ENCODE measurements at places on chromosomes 2 and 18. TPM values are rescaled to one million over a fixed set of nuclear protein-coding genes. Genes with fewer than 3 reads are reported as not detected.

Gene DES
- 19.8 TPM for polyA plus RNA-seq

Gene CPO
- 0.12 TPM for polyA plus RNA-seq

Gene COLEC12
- polyA plus RNA-seq = 10.9 TPM

Gene APCDD1
- not detected for polyA plus RNA-seq

Gene HADHB
- polyA plus RNA-seq = 129 TPM

Gene CTAGE1
- 0.05 TPM for polyA plus RNA-seq

Gene CYTIP
- not detected for polyA plus RNA-seq

Gene SERPINB5
- not detected for polyA plus RNA-seq

Gene LIMS3
- polyA plus RNA-seq = 3.3 TPM

Gene CABYR
- 9.9 TPM for polyA plus RNA-seq

Gene IL36G
- not detected for polyA plus RNA-seq

Gene RNF25
- polyA plus RNA-seq = 76.3 TPM

Gene COL4A4
- 0.05 TPM for polyA plus RNA-seq

Gene CD8B
- not detected for polyA plus RNA-seq

Gene ADRA2B
- polyA plus RNA-seq = not detected

Gene METTL21A
- polyA plus RNA-seq = 18.1 TPM

Gene CHRNG
- not detected for polyA plus RNA-seq

GRCh38 chr2:187395276-187396015 is 52.6 kb downstream of the CALCRL start:
- DNase-seq = no peak

- DNase-seq = no peak
These were observed 123.1 kb downstream of the CELF4 start for GRCh38 chr18:37442477-37442876.

- DNase-seq = no peak
These were observed 303.2 kb downstream of the MYCN start for GRCh38 chr2:16243411-16243996.

DNA sequence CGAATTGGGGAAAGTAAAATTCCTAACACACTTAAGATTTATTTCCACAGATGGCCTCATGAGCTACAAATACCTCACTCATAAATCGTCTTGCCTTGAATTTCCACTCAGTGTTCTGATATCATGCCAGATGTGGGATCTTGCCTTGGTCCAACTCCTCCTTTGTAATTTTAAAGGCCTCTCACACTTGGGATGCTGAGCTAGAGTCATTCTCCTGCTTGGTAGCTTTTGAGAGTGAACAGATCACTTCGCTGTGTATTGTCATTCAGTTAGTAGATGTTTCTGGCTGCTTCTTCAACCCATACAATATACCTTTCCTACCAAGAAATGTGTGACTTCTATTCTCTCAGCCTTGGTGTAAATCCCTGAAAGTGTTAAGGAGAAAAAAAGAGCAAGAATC is 309.2 kb downstream of the NRXN1 start:
- DNase-seq = no peak

DNA sequence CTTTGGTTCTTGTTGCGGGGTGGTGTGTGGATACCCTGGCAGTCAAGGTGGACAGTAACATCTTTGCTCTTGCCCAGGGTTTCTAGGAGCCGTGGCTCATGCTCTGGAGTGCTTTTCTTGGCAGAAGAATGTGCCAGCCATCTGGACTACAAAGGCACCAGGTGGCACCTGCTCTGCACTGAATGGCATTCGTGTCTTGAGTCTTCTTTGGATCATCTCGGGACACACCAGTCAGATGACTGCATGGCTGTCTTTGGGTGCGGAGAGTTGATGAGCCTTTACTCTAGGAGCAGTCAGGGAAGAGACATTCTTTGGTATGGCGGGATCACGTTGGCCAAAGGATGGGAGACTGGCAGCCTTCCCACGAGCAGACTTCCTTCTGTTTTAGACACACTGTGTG is 104.1 kb upstream of the SEC11C start:
- no peak for DNase-seq

GRCh38 chr2:26347286-26347865 is 787 bp upstream of the ADGRF3 start:
- no peak for DNase-seq

DNA sequence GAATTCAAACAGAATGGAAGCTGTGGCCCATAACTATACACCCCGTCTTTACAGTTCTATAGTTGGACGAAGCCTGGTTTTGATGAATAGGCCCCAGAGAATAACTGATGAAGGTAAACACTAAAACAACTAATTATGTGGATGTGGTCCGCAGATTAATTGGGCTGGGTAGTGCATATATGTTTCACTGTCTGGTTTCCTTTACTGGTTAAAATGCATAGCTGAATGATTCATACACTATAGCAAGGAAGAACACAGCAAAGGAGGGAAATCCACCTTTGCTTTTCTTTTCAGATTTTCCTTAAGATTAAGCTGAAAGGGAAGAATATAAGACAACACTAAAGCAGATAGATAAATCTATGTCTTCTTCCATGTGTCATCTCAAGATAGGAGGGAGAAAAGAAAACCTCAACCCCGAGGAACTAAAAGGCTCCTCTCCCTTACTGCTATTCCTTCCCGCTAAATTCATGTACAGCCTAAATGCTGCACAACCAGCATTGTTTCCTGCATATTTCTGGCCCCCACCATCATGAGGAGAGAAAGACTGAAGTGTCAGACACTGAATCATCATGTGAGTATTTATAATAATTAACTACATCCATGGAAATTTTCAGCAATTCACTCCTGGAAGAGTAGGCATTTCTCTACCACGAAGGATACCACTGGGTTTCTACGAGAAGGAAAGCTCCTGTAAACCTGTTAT is 297.1 kb upstream of the CCDC68 start:
- no peak for DNase-seq

DNA sequence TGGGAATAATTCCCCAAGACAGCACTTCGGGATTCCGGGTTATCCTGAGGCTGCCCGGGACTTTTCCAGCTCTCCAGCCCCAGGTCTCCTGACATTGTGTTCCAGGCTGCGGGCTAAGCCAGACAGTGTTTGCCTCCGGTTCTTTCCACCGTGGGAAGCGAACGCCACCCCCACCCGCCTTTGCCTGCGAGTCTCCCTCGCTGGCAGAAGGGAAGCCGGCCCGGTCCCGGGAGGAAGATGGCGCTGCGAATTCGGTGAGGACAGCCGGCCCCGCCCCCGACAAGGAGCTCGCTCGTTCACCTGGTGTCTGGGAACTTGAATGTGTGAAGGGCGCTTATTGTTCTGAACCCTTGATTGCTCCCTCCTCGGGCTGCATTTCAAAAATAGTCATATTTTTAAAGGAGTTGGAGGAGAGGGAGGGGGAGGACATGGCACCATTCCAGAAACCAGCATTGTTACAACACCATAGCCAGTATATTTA is 2.9 kb downstream of the LRATD1 start:
- DNase-seq = no peak

- DNase-seq = no peak
These were observed 414.4 kb upstream of the ETAA1 start for GRCh38 chr2:66982766-66983165.

GRCh38 chr2:129277585-129277981 is 701.9 kb upstream of the RAB6C start:
- no peak for DNase-seq

DNA sequence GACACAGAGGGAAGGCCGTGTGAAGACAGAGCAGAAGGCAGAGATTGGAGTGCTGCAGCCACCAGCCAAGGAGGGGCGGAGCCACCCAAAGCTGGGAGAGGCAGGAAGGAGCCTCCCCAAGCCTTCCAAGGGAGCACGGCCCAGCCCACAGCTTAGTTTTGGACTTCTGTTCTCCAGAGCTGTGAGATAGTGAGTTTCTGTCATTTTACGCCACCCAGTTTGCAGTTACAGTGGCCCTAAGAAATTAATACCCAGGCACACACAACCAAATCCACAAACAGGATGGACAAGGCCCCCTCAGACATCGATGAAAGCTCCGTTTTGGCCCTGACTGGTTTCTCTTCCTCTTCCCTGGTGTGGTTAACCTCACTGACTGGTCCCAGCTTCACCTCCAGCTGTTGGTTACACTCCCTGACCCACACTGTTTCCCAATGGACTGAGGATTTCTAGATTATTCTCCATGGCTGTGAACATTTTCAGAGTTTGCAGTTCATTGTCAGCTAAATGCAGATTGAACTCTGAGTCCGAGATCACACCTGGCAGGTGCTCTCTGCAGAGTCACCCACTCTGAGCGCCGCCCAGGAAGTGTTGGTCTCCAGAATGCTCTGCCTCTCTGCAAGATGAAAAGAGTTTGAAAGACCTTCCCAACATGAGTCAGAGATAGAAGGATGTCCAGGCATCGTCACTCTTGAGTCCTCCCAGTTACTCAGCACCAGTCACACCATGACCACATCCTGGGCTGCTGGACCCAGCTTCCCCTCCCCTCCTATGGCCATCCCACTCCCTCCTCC is 100.2 kb downstream of the TWIST2 start:
- peak; percentile 60 for DNase-seq

DNA sequence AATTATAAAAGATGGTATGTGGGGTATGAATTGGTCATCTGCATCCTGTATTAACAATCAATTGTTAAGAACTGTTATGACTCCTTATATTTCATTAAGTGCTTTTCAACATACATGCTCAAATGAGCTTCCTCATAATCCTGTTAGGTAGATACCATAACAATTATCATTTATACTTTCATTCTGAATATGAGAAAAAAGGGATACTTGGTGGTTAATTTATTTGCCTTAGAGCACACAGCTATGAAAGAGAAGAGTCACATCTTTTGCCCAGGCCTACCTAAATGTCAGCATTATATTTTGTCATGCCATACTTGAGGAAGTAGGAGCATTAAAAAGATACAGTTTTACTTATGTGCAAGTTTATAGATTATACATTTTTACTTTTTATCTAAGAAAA is 169.6 kb downstream of the TCF4 start:
- DNase-seq = no peak

- DNase-seq = no peak
These were observed 204.9 kb downstream of the PTGR3 start for GRCh38 chr18:75003764-75004690.

GRCh38 chr2:159936471-159936870 is 125.9 kb downstream of the PLA2R1 start:
- no peak for DNase-seq

- DNase-seq = no peak
These were observed 5.3 kb upstream of the CRYBA2 start for GRCh38 chr2:218998414-218999002.

DNA sequence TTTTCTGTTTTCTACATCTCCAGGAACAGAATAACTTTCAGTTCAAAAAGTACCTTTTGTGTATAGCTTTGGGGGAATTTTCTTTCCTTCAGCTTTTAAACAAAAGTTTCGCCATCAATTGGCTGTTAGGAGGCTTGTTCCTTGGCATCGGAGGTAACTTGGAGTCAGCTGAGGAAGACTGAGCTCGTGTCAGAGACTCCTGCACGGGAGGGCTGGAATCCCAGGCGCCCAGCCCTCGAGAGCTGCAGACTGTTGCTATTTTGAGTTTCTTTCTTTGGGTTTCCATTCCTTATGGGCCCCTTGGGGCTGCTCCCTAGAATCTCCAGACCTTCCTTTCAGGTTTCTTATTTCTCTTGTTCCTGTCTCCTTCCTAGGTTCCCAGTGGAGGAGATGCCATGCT is 8.1 kb downstream of the EMILIN2 start:
- DNase-seq = no peak

DNA sequence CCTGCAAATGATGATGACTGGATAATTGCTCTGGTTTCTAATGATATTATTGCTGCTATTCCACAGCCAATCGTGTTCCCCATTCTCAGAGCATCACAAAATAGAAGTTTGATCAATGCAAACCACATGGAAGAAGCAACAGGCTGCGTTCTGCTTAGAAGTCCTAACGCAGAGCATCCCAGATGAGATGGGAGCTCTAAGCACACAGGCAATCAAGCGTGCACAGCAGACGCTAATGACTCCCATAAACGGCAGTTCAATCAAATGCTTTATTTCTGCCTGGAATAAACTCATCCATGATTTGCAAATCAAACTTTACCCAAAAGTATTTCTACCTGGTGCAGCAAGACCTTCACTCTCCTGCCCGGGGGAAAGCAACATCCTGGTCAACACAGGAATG is 304.2 kb downstream of the FBXO15 start:
- DNase-seq = no peak

DNA sequence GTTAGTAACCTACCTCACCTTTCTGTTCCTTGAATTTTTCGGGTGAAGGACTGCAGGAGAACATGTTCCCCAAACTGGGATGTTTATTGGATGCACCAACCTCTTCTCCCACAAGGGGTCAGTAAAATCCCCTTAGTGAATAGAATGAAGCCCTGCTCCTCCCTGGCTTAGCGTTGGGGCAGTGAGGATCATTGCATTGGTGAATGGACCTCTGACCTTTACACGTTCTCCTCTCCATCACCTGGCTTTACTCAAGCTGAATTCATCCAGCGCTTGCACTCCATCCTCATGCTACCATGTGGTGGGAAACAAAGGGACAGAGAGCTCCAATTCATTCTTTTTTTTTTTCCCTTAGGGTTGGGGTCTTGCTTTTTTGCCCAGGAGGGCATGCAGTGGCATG is 157.2 kb downstream of the MIB1 start:
- DNase-seq = no peak

DNA sequence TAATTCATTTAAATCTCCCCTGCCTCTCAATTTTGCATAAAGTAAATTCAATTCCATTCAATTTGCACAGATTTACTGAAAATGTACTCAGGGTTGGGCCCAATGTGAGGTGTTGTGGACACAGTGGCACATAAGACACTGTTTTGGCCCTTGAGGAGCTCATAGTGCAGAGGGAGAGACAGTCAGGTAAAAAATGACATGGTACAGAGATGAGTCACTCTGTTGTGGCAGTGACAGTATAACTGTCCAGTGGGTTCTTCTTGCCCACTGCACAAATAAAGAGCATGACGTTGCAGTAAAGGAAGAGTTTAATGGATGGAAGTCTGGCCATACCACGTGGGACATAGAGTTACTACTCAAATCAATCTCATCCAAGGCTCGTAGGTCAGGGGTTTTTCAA is 400.3 kb upstream of the TRIB2 start:
- DNase-seq = no peak

- no peak for DNase-seq
These were observed 8.4 kb downstream of the ITM2C start for GRCh38 chr2:230872968-230873660.

GRCh38 chr18:48514786-48515185 is 24.0 kb upstream of the CTIF start:
- DNase-seq = no peak

GRCh38 chr18:63261029-63261428 is 58.5 kb downstream of the BCL2 start:
- no peak for DNase-seq

- peak; percentile 43 for DNase-seq
These were observed 59.0 kb downstream of the GLI2 start for GRCh38 chr2:120794716-120795115.

Data from AG04450 (cell line).